ENCODE measurements at places on chromosomes 4 and X.

DNA sequence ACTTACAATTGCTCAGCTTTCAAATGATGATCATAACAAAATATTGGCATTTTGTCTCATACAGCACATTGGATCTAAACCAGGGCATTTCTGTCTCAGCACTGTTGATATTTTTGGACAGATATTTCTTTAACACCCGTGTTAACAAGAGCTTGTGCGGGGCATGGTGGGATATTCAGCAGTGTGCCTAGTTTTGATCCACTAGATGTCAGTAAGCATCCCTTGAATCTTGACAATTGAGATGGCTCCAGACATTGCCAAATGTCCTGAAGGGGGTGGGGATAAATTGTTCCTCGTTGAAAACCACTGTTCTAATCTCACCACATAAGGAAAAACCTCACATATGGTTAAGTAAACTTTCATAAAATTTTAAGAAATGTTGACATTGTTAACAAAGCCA lies 806.3 kb downstream of the STIM2 start:
- DNase-seq = peak; percentile 6

GRCh38 chr4:133145758-133146573 lies 3.1 kb upstream of the PCDH10 start:
- DNase-seq = no peak

DNA sequence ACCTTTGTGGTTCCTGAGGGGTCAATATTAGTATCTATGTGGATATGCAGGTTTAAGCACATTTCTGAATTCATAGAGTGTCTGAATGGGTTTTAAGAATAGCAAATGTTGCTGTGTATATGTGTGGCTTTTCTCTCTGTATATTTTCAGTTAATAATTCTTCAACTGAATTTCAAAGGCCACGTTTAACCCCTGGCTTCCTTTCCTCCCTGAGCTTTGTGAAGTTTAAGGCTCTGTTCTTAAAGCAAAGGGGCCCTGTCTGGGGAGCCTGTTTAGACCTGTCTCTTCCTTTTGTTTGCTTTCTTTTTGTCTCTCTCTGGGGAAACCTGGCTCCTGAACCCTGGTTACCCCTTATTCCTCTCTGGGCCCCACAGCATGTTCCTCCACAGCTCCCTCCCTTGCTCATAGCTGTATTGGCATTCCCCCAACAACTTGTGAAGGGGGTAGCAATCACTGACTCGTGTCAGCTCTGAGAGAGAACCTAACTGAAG lies 139.1 kb downstream of the COL4A6 start:
- no peak for DNase-seq

- DNase-seq = no peak
These were observed 63.8 kb upstream of the MTM1 start for GRCh38 chrX:150504397-150505182.

DNA sequence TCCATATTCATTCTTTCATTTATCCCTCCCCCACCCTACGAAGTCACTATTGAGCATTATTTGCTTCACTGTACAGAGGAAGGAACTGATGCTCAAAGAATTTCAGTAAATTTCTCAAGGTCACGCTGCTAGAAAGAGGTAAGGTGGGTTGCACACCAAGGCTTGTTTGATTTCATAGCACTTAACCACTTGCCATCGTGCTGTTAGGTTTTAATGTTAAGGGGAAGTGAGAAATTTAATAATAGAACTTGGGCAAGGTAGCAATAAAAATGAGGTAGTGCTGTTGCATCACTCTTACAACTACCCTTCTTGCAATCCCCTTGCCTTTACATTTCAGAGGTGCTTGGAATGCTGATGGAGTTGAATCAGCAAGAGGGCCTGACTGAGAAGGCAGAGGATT lies 343.1 kb downstream of the MID1IP1 start:
- DNase-seq = no peak

DNA sequence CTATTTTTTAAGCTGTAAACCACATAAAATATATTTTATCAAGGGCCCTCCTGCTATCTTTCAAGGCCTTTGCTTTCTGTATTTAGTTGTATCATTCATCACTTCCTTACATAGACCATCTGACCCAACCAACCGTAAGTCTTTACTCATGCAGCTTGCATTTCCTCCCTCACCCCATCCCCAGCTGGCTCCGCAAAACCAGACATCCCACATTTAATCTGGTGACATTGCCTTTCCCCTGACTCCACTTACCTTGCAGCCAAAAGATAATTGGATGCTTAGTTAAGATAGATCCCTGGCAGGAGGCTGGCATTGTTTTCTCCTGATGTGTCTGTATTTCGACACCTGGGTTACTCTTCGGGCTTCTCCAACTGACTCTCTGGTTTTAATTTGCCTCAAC lies 183.7 kb upstream of the LDB2 start:
- DNase-seq = no peak

- DNase-seq = no peak
These were observed 9.4 kb downstream of the KLF3 start for GRCh38 chr4:38673130-38673978.

DNA sequence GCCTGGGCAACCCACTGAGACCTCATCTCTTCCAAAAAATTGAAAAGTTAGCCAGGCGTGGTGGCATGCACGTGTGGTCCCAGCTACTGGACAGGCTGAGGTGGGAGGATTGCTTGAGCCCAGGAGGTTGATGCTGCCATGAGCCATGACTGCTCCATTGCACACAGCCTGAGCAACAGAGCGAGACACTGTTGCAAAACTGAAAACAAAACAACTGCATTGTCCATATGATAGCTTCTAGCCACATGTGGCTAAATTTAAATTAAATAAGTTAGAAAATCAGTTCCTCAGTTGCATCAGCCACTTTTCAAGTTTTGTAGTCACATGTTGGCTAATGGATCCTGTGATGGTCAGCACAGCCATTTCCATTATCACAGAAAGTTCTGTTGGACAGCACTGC lies 67.9 kb downstream of the GAB1 start:
- no peak for DNase-seq

DNA sequence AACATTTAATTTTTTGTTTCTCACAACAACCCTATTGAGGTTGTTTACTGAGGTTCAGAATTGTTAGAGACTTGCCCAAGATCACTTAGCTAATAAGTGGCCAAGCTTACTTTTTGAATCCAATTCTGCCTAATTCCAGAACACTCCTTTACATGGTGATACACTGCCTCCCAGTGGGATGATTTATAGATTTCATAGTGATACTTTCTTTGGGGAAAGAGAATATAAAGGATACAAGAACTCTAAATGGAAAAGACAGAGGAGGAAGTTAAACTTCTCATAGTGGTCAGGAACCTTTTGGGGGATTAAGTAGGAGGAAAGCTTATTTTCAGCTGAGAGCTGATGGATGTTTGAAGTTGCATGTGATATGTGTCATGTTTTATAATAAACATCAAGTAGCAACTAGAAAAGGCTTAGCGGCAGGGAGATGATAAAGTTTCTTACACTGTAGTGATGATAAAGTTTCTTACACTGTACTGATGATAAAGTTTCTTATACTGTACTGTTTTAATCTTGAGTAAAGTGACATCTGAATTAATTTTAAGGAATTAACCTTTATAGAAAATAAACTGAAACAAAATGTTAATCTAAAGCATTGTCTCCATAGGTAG lies 15.3 kb downstream of the STAG2 start:
- peak; percentile 21 for DNase-seq

GRCh38 chrX:19745077-19745476 lies 142.3 kb downstream of the SH3KBP1 start:
- no peak for DNase-seq

DNA sequence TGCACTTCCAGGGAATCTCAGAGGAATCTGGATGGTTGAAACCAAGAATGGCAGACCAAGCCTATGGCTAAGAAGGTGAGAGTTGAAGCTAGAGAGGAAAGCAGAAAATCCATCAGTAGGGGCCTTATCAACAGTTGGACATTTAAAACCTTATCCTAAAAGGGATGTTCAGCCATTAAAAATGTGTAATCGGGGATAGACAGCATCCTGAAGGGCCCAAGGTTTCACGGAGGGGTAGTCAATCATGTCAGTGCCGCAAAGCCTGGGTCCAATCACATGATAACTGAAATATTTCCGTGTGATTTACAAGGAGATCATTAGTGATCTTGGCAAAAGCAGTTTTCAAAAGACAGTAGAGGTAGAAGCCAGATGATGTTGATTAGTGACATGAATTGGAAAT lies 61.9 kb upstream of the ELOVL6 start:
- DNase-seq = no peak

GRCh38 chr4:120855307-120856001 lies 67.1 kb downstream of the PRDM5 start:
- no peak for DNase-seq
